GM19239 (cell line): ENCODE measurements at places on chromosomes 7 and 10.
A peak's percentile ranks its signal among the peaks of the same experiment; 100 is the strongest.

GRCh38 chr7:43076189-43076605, 36.2 kb upstream of the HECW1 start:
- DNase-seq, result no peak

GRCh38 chr10:122551450-122551849, 9.1 kb upstream of the DMBT1 start:
- no peak for DNase-seq

DNA sequence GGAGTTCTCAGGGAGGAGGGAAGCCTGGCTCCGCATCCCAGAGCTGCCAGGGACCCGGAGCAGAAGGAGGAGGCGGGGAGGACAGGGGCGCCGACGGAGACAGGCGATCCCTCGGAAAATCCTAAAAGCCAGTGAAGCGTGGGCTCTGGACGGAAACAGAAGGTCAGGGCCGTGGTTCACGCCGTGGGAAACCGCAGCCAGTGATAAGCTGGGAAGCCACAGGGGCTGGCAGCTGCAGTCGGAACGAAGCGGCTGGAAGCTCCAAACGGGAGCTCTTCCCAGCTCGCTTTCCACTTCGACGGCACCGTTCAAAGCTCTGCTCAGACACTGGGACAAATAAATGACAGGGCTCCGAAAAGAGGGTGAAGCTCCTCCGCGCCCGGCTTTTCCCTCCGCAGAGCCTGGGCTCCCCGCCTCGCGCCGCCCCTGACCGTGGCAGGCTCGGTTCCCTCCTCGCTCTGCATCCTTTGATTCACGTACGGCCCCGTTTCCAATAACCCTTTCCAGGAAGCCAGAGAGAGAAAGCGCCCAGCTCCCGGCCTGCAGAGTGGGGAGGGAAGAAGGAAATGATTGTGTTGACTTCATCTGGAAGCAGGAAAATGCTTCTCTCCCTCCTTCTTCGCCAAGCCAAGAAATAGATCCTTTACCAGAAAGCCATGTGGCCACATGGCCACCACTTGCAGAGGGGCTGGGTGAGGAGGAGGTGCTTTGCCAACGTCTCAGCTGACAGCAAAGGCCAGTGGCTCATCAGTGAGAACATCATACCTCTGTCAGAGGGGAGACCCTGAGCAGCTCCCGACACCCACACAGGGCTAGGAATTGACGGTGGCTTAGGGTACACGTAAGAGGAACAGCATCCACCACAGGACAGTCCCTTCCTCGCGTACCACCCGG, 57.4 kb downstream of the ADRB1 start:
- DNase-seq, result no peak

- DNase-seq, result no peak
These were observed 136.0 kb downstream of the EPC1 start for GRCh38 chr10:32211046-32211363.

GRCh38 chr10:66925896-66926715, at the start of gene LRRTM3:
Gene LRRTM3 (plus strand): TSS chr10:66926036.
- peak; percentile 24 for DNase-seq

GRCh38 chr10:13100349-13101294, 659 bp downstream of the OPTN start:
- DNase-seq, result peak; percentile 7

DNA sequence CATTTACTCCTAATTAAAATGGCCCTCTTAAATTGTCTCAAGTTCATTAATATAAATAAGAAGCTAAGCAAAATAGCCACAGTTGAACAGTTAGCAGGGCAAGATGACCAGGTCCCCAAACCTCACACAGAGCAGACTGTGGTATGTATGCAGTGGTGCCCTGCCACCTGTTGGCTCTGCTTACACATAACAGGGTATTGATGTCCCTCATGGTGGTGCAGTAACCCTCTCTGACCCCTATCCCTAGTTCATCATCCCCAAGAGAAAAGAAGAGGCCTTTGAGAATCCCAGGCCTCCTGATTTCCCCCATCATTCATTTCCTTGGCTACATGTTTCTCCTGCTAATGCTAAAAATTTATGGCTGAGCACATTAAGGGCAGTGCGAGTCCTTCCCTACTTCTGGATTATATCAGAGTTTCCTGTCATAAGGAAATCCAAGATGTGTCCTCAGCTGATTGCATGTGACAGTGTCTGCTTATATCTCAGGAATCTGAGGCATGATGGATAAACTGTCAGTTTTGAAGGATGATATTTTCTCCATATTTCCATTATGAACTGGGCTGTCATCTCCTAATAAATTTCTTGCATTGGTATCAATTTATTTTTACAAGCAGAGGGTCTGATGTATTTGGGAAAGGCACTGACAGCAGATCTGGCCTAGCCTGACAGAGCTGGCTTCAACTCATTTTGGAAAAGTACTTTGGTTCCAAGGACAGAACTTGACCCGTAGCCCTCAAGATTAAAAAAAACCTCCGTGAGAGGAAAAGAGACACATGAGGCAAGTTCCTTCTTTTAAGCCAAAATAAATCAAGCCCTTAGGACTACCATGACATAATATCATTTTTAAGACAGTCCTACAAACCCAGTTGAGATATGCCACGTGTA, 880.6 kb downstream of the LRMDA start:
- no peak for DNase-seq
